ENCODE measurements at places on chromosomes 1 and 21.

GRCh38 chr1:22231995-22232690 lies 89.2 kb upstream of the WNT4 start:
- no peak for DNase-seq

GRCh38 chr1:158362482-158362881 lies 8.8 kb downstream of the CD1E start:
- no peak for DNase-seq

GRCh38 chr1:85609976-85610375 lies 29.4 kb downstream of the CCN1 start:
- DNase-seq: no peak

- DNase-seq: no peak
These were observed 87.3 kb downstream of the ITSN1 start for GRCh38 chr21:33729641-33730040.

- no peak for DNase-seq
These were observed 78.0 kb downstream of the SYT2 start for GRCh38 chr1:202632241-202632640.

DNA sequence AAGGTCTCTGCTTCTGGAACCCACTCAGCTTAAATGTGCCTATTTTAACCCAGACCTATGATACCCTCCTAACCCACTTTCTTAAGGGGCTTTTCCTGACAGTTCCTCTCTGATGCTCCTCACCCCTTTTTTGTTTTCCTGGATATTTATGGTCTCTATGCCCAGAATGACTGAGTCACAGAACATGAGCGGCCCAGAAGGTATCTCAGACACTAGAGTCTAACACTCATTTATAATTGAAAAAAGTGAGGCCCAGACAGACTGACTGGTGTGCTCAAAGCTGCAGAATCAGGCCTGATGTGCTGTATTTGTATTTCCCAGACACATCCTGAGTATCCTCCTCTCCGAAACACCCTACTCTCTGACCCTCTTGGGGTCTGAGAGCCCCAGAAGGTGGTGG lies 44.0 kb downstream of the LRRC71 start:
- DNase-seq: no peak

DNA sequence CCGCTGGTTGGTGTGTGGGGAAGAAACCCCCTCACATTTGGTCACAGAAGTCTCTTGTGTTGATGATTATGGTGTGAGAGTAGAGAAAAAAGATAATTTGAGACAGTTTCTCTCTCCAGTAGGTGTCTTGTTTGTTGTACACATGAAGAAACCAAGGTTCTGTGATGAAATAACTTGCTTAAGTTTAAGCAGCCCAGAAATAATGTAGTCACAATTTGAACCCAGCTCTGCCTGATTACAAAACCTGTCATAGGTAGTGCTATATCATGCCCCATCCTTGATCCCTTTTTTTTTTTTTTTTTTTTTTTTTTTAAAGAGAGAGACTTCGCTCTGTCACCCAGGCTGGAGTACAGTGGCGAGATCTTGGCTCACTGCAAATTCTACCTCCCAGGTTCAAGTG lies 4.9 kb downstream of the MFN2 start:
- no peak for DNase-seq

All from right forelimb (tissue), 1 donor.